Right cardiac atrium (tissue), 5 donors: ENCODE measurements at places on chromosomes 4 and X. TPM values are rescaled to one million over a fixed set of nuclear protein-coding genes. Genes with fewer than 3 reads are reported as not detected.

DNA sequence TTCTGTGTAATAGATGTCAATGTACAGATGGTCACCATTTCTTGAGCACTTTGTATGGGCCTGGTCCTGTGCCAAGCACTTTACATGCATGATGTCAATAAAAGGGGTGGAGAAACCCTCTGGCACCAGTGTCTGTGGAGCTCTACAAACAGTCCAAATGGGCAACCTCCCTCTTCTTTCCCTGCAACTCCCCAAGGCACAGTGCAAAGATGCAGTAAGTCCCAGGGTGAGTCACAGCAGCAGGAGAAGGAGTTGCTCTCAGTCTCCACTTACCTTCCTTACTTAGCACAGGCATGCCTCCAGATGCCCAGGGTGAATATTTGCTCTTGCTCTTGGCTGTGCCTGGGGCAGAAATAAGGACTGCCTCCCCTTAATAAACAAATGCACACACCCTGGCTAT lies 4.3 kb downstream of the OCIAD2 start:
- DNase-seq = no peak

- DNase-seq = no peak
Observed at GRCh38 chr4:182367153-182367552, 124.0 kb downstream of the TENM3 start.

DNA sequence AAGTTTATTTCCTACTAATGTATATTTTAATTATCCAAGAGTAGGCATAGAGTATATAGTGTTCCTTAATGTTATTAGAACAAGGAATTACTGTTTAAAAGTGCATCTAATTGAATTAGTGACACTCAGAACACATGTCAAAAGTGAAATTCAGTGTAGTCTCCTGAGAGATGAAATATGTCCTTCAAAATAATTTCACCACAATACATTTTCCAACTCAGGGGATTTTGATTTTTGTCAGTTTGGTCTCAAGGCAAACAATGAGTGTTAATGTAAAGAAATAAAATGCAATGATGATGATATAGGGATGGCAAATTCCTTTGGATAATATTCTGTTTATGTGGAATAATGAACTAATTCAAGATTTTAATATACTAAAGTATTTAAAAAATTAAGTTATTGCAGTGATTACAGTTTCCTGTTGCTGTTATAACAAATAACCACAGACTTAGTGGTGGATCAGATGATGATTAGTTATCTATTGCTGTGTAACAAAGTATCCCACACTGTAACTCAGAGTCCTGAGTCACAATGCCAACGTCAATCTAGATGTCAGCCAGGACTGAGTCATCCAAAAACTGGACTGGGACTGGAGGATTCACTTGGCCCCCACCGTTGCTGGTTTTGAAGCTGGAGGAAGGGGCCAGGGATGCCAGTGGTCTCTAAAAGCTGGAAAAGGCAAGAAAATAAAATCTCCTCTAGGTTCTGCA lies 148.0 kb upstream of the SLC7A11 start:
- DNase-seq = no peak

Gene MAMLD1
- 3.1 TPM for total RNA-seq

Gene PNMA3
- total RNA-seq = 0.95 TPM

DNA sequence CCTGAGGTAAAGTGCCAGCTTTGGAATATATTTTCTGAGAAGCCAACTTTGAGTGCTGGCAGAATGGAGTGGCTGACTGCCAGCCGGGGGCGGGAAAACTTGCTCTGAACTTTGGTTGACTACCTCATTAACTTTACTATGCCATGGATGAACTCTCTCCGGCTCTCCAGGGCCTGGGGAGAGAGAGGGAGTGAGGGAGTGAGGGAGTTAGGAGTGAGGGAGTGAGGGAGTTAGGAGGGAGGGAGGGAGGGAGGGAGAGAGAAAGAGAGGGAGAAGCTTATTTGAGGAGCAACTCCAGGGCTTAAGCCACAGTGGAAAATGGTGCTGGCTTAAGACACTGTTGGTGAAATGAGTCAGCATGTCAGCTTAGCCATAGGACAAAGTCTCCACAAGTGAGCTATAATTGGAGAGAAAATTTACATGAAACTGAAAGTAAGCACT lies 280.9 kb upstream of the RPS6KA3 start:
- DNase-seq = no peak

- no peak for DNase-seq
Observed at GRCh38 chr4:52713456-52713937, 37.7 kb downstream of the ERVMER34-1 start.

DNA sequence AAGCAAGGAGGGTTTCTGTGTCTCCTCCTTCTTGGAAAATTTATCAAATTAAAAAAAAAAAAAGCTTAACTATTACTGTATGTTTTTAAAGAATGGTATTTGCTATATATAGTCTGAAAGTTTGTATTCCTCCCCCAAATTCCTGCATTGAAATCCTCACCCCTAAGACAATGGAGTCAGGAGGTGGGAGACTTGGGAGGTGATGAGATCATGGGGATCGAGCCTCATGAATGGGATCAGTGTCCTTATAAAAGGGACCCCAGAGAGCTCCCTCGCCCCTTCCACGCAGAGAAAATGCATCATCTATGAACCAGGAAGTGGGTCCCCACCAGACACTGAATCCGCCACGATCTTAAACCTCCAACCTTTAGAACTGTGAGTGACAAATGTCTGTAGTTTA lies 50.1 kb downstream of the DHRSX start:
- no peak for DNase-seq

Gene TLR1
- total RNA-seq = 6.0 TPM

Gene HTR2C
- not detected for total RNA-seq

DNA sequence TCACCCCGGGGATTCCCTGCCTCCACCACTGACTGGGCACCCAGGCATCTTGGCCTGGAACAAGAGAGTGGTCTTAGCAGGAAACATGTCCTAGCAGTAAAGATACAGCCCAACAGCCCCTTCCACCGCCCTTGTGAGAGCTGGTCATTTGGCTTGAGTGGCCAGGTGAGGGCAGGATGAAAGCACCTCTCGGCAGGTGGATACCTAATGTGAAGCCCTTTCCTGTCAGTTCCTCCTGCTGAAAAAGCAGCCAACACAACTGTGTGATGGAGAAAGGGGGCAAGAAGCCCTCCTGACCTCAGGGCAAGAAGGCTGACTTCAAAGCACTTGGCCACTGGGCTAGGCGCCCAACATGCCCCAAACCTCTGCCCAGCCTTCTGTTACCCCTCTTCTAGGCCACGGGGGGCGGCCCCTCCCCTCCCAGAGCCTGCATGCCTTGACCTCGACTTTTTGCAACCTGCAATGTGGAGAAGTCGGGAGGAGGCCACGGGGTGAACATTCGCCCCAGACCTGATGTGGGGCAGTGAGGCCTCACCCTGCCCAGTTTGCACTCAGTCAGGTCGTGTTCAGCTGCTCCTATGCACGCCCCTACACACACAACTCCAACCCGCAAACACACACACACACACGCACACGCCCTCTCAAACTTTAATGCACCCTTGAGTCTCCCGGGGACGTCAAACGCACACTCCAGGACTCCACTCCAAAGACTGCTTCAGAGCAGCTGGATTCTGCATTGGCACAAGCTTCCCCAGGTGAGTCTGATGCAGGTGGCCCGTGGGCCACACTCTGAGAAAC lies 1.1 kb downstream of the LGI2 start:
- DNase-seq = no peak

GRCh38 chr4:163085085-163085484 lies 81.6 kb downstream of the NAF1 start:
- DNase-seq = no peak

DNA sequence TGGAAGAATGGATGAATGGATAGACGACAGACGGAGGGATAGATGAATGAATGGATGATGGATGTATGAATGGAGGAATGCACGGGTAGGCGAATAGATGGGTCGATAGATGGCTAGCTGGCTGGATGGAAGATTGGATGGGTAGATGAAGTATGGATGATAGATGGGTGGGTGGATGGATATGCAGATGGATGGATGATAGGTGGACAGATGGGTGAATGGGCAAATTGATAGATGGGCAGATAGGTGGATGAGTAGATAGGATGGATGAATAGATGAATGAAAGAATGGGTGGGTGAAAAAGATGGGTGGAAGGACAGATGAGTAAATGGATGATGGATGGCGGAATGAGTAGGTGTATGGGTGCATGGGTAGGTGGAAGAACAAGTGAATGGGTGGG lies 57.3 kb downstream of the EVC2 start:
- no peak for DNase-seq

Gene ZCCHC18
- total RNA-seq = 1.6 TPM
